EL (cell line): ENCODE measurements at places on chromosomes 16 and 17.

DNA sequence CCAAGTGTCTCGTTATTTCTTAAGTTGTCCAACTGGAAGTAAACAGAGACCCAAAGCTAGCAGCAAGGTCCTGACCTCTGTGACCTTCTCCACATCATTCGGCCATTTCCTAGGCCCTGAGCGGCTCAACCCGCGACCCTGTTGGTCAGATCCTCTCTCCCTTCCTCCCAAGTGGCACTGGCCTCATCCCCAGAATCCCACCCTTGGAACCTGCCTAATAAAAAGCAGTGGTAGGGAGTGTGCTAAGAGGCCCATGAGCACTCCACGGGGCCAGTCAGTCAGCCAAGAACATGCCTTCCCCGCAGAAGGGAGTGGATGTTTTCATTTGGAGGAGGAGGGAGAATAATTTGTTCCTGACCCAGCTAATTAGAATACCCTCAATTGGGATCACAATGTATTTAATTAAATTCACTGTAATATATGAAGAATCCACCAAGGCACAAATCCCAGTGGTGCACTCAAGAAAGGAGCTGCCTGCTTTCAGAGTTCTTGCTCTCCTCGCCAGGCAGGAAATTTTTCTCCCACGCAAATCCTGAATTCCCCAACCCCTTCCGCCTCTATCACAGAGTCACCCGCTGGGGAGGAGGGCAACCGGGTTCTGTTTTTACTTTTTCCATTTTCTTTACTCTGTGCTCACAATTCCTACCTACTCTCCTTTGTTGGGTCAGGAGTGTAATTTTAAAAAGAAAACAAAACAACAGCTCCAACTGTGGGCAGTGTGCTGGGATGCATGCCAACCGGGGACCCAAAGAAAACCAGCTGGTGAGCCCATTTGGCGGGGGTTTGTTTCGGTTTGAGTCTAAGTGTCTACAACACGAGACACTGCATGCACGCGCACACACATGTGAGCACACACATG, 153.4 kb downstream of the ZFHX3 start:
- peak; percentile 16 for DNase-seq

GRCh38 chr17:351449-351738, 1.2 kb downstream of the RPH3AL start:
- DNase-seq = no peak

GRCh38 chr17:65137021-65137939, at the start of gene RGS9:
Gene RGS9 (plus strand): TSS chr17:65137370. CDS start chr17:65137541, 171 bp downstream.
- peak; percentile 69 for DNase-seq

- DNase-seq = no peak
These were observed 36.6 kb downstream of the CCDC42 start for GRCh38 chr17:8708025-8708461.

GRCh38 chr17:80665792-80666191, 121.2 kb downstream of the RPTOR start:
- DNase-seq = no peak

- no peak for DNase-seq
These were observed 26.0 kb downstream of the SGSM2 start for GRCh38 chr17:2363318-2363717.

DNA sequence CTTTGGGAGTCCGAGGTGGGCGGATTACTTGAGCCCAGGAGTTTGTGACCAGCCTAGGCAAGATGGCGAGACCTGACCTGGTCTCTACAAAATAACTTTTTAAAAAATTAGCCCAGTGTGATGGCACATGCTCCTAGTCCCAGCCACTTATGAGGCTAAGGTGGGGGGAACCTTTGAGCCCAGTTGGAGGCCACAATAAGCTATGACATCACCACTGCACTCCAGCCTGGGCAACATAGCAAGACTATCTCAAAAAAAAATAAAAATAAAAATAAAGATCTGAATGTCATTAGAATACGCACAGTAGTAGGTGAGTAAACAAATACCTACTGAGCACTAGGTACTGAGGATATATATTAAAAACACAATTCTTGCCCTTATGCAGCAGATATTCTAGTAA, 3.1 kb downstream of the SIAH1 start:
- no peak for DNase-seq

DNA sequence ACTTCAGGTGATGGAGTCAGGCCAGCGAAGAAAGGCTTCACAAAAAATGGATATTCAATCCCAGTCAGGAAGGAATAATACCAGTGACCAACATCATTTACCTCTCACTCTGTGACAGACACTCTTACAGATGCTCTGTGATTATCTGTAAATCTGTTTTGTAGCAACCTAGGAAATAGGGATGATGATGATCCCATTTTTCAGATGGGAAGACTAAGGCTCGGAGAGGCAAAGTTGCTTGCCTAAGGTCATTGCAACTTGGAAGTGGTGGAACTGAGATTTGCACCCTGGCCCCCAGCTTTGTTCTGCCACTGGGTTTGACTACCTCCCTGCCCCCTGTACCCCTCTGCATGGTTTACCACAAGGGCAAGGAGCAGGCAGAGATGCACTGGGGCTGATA, 14.1 kb upstream of the WSCD1 start:
- DNase-seq = no peak

- DNase-seq = peak; percentile 80
These were observed 30.9 kb upstream of the CDC42EP4 start for GRCh38 chr17:73342541-73343167.

GRCh38 chr17:47813077-47813476, 8.5 kb downstream of the OSBPL7 start:
- DNase-seq = no peak

DNA sequence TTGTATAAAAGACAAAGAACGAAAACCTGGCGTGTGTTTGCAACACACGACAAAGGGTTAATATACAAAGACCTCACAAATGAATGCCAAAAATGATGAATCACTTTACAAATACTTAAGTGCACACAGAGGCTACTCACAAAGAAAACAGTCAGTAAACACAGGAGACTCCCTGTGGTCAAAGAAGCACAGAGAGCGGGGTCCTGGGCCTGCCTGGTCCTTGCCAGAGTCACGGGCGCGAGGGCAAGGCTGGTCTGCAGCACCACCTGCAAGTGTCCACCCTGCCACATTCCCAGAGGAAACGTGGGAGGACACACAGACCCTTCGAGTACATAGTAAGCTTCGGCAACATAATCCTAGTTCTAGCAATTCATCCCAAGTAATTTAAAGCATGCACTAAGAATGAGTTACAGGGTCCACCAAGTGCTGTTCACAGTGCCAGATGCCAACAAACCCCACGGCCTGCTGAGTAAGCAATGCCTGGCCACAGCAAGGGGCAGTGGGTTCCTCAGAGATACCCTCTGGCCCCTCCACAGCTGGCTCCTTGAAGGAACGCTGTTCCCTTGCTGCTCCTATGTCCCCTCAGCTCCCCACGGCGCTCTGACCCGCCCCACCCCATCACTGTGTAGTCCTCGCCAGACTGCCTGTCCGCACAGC, 24.6 kb upstream of the FAAP100 start:
- DNase-seq = peak; percentile 88
